ENCODE measurements at places on chromosomes 13 and 19. TPM values are rescaled to one million over a fixed set of nuclear protein-coding genes. Genes with fewer than 3 reads are reported as not detected.

Gene SPTBN4
- 25.6 TPM for total RNA-seq

Gene KIR2DL4
- not detected for total RNA-seq

Gene COL4A1
- total RNA-seq: 64.4 TPM

Gene ZNF177
- total RNA-seq: 10.1 TPM

Gene MARK4
- total RNA-seq: 35.2 TPM

Gene RXFP2
- total RNA-seq: not detected

Gene PPAN
- total RNA-seq: 14.3 TPM
